ENCODE measurements at places on chromosomes 12 and 14.
A peak's percentile ranks its signal among the peaks of the same experiment; 100 is the strongest.

DNA sequence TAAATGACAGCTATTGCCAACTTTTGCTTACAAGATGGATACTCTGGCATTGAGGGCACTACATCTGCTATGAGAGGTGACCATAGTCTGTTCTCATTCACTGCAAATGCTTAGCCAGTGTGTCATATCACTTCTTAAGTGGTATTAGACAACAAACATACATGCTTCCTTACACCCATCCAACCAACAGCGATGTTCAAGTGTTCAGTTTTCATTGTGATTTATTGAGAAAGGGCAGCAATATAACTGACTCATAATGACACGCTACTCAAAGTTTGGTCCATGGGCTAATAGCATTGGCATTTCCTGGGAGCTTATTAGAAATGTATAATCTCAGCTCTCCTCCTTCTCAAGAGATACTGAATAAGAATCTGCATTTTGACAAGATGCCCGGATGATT, 181.7 kb downstream of the NPAS3 start:
- no peak for DNase-seq

GRCh38 chr12:98743362-98743953, 98.4 kb downstream of the APAF1 start:
- no peak for DNase-seq

DNA sequence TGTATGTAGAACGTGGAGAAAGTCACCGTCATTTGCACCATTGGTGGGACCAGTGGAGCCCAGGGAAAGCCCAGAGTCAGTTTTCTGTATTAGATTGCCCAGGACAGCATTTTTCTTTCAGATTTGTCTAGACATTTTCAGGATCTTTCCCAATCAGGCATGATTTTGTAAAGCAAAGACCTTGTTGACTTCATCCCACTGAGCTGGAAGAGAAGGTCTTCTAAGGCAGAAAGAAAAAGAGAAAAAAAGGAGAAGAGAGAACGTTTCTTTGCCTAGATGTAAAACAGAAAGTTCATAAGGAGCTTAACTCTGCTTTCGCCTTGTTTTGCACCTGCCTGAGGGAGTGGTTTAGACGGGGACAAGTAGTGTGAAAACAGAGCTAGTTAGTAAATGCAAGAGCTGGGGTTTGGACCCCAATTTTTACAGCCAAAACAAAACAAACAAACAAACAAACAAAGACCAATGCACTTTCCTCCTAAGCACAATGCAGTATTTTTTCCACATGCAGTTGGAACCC, 273.1 kb downstream of the ZFP36L1 start:
- DNase-seq = no peak

GRCh38 chr12:53182903-53183302, 2.2 kb upstream of the CSAD start:
- no peak for DNase-seq

DNA sequence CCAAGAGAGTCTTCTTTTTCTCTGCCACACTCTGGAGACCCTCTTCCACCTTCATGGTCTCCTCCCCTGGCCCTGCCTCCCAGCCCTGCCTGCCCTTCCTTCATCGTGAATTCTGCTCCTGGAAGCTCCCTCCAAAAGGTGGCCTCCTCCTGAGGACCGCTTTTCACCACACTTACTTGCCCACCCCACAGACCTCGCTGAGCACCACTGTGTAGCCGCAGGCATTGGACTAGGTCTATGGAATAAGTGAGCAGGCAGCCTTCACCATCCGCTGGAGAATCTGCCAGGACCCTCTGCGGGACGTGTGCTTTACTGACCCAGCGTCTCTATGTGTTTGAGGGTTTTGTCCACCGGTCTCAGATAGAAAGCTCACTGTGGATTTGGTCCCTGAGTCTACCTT, 9.7 kb upstream of the KRT5 start:
- DNase-seq = peak; percentile 25

DNA sequence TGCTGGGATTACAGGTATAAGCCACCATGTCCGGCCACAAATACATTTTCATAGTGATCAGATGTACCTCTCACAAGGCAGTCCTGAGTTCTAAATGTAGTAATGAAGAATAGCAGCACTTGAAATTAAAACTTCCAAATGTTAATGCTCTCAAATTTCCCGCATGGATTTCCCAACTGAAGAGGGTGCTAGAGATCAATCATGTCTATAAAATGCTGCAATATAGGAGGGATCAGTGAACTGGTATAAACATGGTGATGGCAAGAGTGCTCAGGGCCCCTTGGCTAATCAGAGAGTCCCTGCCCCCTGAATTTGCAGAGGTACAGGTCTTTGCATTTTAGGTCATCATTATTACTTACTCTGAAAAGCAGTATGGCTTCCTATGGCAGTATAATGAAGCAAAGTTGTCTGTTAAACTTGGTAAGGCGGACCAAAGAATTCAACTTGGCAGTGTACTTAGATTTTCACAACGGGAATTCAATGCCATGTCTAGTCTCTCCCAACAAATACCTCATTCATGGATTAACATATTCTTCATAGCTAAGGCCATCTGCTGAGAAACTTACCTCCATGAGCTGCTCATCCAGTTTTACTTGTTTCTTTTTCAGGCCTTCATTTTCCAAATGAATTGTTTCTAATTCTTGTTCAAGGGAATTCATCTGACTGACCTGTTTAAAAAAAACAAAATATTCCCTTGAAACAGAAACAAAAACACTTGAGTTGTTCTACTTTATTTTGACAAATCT, 67.0 kb upstream of the SAV1 start:
- DNase-seq = peak; percentile 12

- no peak for DNase-seq
These were observed 3.0 kb downstream of the IFI27 start for GRCh38 chr14:94113490-94113889.

- DNase-seq = no peak
These were observed 402.1 kb upstream of the MGAT4C start for GRCh38 chr12:86658303-86658702.

DNA sequence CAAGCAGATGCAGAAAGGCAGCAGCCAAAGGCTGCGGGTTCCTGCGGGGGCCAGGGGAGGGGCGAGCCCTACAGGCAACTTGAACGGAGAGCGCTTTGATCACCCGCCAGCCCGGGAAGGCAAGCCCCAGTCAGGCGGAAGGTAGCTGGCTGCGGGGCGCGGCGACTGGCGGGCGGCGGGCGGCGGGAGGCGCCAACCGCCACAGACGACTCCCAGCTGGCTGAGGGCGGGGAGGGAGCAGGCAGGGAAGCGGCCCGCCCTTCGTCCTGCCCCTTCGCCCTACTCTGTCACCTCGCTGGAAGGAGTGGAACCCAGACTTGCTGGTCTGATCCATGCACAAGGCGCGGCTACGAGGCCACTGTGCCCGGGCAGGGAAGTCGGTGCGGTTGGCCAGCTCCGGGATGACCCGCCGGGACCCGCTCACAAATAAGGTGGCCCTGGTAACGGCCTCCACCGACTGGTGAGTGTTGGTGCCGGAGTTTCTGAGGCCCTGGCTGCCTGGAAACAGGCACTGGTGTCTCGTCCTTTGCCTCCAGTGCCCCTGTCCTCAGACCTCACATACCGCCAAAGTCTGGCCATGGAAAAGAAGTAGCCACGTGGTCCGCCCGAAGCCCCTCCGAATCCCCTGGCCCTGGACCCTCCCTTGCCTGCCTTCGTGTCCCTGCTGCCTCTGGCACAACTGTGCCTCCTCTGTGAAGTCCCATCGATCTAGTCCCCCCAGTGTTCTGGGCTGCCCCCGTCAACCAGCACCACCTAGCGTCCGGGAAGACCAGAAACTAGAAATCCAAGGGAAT, 15.4 kb upstream of the CARMIL3 start:
- peak; percentile 38 for DNase-seq

- DNase-seq = no peak
These were observed 110.2 kb upstream of the GSC start for GRCh38 chr14:94880106-94880505.

All from PC-9 (cell line).